Pericardium fibroblast (primary cell): ENCODE measurements at places on chromosomes 6 and 20. TPM values are rescaled to one million over a fixed set of nuclear protein-coding genes. Genes with fewer than 3 reads are reported as not detected.

RAMACL gene
- 0.17 and 0.23 TPM in 2 replicates for total RNA-seq

NRN1 gene
- total RNA-seq: 1.2 TPM in 1 of 2 replicates, not detected in the other

POM121L2 gene
- total RNA-seq: not detected in 2 replicates

SAMD5 gene
- total RNA-seq: 0.60 and 1.3 TPM in 2 replicates

CD164 gene
- total RNA-seq: 180 and 189 TPM in 2 replicates

HMGCLL1 gene
- total RNA-seq: not detected in 2 replicates
